WERI-Rb-1 (cell line): ENCODE measurements at places on chromosomes 3 and 15.

- no peak for DNase-seq
Measured at GRCh38 chr15:25805031-25805430, 58.1 kb downstream of the ATP10A start.

DNA sequence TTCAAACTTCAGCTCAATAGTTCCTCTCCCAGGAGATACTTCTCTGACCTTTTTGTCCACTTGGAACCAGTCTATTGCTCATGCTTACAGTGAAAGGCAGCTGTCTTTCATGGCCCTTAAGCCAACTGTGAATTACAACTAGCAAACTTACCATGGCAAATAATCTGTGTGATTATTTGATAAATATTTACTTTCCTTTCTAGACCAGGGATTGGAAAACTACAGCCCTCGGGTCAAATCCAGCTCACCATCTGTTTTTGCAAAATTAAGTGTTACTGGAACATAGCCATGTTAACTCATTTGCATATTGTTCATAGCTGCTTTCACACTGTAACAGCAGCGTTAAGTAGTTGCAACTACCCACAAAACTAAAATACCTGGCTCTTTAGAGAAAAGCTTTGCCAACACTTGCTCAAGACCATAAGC lies 289.1 kb upstream of the MCTP2 start:
- DNase-seq: no peak

DNA sequence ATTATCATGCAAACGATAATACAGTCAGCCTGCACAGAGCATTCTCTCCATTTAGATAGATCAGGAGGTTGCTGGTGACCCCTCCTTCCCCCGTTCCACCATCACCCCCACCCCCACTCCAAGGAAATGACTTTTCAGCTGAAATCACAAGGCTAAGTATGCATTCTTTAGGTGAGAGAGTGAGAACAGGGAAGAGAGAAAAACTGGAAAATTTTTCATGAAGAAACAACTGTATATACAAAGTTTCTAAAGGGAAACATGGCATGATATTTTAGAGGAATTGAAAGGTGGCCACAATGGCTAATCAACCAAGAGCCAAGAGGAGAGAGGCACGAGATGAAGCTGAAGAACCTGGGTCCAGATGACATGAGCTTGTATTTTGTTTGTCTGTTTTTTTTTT lies 22.2 kb downstream of the BCL2A1 start:
- no peak for DNase-seq

DNA sequence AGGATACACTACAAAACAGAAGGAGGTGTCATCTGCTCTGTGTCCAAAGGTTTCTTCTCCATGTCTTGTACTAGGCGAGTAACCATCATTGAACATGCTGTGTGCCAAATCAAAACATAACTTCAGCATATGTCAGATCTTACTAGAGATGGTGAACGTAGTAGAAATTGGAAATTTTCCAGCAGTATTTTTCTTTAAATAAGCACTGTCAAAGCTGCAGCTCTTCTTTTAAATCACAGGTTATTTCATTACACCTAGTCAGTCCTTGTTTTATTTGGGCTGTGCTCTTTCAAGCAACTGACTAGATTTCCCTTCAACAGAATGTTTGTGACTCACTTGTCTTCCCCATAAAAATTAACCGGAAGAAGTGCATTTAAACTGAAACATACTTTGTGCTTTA lies 46.5 kb downstream of the MSL2 start:
- DNase-seq: no peak

DNA sequence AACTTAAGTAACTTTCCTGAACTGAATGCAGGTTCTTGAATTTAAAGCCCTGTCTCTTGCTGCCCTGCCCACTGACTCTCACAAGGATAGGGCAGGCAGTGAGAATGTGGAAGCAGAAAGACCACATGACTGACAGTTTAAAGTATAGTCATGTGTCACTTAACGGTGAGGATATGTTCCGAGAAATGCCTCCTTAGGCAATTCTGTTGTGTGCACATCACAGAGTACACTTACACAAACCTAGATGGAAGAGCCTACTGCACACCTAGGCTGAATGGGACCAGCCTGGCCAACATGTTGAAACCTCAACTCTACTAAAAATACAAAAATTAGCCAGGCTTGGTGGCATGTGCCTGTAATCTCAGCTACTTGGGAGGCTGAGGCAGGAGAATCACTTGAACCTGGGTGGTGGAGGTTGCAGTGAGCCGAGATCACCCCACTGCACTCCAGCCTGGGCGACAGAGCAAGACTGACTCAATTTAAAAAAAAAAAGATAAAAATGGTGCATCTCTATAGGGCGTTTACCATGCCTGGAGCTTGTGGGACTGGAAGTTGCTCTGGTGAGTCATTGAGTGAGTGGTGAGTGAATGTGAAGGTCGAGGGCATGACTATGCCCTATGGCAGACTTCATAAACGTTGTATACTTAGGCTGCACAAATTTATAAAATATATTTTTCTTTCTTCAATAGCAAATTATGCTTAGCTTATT lies 18.9 kb upstream of the COPG1 start:
- DNase-seq: no peak

GRCh38 chr15:33517944-33518343 lies 207.2 kb downstream of the RYR3 start:
- DNase-seq: no peak

DNA sequence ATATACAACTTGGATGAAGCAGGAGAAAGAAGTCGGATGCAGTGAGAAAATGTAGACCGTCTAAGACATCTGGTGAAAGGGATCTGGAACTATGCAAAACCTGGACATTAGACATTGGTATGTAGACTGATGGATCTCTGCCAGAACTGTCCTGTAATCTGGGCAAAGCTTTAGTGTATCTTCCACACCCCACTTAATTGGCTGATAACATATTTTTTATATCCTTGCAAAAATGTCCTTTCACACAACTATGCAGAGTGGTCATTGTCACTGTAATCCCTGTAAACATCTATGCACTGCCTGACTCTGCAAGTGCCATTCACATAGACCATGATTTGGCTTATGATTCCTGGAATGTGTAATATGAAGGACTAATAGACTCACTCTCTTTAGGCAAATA lies 163.1 kb downstream of the TUSC7 start:
- no peak for DNase-seq

DNA sequence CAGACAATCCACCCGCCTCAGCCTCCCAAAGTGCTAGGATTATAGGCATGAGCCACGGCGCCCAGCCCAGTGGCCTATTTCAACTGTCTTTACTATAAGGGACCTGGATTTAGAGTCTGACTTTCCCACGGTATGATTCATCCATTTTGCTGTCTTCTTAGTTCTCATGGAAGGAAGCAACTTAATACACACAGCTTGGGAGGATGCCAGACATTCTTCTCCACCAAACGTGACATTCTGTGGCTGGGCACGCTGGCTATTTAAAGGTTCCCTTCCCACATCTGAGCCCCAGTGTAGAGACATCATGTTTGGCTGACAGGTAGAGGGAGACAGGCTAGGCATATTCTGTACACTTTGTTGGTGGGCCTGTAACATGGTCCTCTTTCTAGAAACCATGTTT lies 26.2 kb downstream of the FAM43A start:
- no peak for DNase-seq

DNA sequence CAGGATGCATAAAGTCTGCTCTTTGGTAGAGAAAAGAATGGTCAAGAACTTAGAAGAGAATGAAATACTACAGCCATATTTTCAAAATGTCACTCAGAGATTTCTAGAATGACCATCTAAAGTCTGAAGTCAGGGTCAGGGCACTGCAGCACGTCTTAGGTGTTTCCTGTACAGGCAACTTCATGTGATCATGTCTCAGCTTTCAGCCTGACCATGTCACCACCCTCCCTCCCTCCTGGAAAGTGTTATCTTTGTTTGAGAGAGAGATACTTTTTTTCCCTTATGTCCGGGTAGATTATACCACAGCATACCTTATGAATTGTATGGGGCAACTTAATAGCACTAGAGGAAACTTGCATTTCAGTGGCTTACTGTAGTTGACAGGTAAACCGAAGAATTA lies 558.0 kb upstream of the TGFBR2 start:
- no peak for DNase-seq

- no peak for DNase-seq
Measured at GRCh38 chr3:150079029-150079739, 108.5 kb upstream of the PFN2 start.

GRCh38 chr3:52038227-52038626 lies 18.1 kb downstream of the DUSP7 start:
- DNase-seq: no peak

GRCh38 chr3:128269006-128269775 lies 115.9 kb downstream of the EEFSEC start:
- no peak for DNase-seq

GRCh38 chr3:170564664-170565063 lies 21.2 kb downstream of the SLC7A14 start:
- DNase-seq: no peak

- DNase-seq: no peak
Measured at GRCh38 chr3:13414040-13414729, 5.9 kb downstream of the NUP210 start.

DNA sequence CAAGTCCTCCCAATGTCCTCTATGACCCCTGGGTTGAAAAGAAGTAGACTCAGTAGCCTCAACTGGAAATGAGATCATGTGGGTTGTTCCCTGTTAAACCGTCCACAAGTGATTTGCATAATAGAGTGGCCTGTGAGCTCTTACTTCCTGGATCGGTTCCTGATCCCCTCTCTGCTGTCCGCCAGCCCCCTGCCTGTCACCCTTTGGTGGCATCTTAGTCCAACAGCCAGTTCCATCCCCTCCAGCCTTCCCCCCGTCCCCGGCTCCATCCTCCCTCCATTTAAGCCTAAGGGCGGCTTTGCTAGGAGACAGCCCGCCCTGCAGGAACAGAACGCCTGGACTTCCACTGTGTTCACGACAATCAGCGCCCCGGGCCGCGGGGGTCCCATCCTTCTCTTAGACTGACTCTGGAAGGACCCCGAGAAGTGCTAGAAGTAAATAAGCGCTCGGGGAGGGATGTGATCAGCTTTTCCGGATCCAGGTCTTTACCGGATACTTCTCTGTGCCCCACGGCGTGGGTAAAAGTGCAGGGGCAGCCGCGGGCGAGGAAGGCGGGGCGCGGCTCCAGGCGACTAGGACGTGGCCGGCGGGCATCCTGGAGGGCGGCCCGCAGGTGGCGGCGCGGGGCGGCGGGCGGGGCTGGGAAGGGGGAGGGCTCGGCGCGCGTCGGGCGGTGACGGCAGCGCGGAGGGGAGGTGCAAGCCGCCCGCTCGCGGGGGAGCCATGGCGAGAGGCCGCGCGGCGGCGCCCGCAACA lies 51.2 kb upstream of the ULK4 start:
- peak; percentile 73 for DNase-seq

DNA sequence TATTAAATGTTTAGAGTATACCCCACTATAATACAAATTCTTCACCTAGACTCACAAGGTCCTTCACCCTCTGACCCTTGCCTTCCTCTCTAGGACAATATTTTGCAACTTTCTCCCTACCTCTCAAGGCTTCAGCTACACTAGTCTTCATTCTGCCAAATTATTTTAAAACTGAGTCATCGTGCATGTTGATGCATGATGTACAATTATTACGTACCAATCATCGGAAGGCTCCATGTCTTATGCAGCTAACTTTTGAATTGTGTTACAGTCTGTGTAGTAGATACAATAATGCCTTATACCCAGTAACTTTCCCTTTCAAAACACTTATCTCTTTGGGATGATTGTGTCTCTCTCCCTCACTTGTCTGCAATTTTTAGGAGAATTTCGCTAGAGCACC lies 98.5 kb upstream of the ROBO2 start:
- no peak for DNase-seq

- no peak for DNase-seq
Measured at GRCh38 chr3:99351122-99351521, 287.3 kb upstream of the COL8A1 start.

DNA sequence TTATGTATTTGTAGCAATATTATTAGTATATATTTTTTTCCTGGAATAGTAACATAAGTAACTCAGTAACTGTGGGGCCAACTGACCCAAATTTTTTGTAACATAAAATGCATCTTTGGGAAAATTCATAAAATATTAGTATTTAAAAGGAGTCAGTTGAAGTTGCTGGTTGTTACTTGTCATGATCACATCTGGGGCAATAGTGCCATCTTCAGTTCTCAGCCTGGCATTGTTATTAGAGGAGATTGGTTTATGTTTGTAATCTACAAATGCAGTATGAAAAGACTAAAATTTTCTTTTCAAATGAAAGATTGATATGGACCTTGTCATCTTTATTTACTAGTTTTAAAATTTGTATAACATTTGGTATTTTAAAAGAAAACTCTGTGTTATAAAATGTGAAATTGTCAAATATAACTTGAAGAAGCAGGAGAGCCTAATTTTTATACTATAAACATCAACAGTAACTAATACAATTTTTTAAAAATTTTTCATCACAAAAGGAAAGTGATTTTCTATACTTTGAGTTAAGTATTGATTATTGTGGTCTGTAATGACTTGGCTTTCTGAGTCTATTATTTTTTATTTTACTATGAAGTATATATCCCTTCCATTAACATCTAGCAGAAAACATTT lies 38.8 kb upstream of the MLF1 start:
- no peak for DNase-seq

DNA sequence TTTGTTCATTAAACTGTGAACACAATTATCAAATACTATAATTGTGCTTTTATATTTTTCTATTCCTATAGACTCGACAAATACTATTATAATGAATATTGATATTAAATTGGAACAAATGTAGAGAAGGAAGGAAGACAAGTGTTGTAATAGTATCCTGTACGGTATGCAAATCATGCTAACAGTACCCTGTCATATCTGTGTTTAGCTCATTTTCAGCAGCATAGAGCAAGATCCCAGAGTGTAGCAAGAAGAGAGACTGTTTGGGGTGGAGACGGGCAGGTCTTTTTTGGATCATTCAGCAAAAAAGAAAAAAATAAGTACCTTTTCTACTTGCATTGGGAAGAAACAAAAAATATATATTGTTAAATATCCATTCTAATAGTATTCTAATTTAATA lies 224.1 kb downstream of the TPRG1 start:
- DNase-seq: no peak

DNA sequence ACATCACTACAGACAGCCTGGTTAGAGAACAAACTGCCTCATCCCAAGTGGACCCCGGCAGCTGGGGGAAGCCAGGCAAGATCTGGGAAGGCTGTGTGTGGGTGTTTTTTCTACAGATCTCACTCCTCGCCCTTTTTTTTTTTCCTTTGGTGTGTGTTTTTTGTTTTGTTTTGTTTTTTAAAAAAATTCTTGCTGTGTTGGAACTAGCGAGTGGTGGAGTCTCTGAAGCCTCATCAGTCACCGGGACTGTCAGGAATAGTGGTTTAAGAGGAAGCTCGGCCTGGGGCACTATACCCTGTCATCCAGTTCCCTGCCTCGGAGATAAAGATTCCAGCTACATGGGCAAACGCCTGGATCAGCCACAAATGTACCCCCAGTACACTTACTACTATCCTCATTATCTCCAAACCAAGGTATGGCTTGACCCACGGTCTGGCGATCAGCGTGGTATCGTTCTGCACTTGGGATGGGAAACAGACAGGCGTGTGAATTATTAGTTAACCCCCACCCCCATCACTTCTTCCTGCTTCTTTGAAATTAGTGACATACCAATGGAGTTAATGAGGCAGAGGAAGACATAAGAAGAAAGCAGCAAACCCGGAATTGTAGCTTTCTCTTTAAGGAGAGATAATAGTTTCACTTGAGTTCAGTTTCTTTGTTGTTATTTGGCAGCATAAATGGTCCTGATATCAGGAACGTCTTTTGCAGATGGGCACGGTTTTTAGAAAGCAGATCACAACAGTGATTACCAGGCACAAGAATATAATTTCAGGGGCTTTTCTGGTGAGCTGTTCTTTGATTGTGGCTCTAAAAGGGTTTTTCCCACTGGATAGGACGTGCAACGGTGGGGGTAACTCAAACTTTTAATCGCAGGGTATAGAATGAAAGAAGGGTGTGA lies 722 bp downstream of the RBMS3 start:
- no peak for DNase-seq
